ENCODE measurements at places on chromosomes 6 and 20.

- no peak for DNase-seq
Measured at GRCh38 chr6:85620308-85620707, 22.4 kb downstream of the SYNCRIP start.

DNA sequence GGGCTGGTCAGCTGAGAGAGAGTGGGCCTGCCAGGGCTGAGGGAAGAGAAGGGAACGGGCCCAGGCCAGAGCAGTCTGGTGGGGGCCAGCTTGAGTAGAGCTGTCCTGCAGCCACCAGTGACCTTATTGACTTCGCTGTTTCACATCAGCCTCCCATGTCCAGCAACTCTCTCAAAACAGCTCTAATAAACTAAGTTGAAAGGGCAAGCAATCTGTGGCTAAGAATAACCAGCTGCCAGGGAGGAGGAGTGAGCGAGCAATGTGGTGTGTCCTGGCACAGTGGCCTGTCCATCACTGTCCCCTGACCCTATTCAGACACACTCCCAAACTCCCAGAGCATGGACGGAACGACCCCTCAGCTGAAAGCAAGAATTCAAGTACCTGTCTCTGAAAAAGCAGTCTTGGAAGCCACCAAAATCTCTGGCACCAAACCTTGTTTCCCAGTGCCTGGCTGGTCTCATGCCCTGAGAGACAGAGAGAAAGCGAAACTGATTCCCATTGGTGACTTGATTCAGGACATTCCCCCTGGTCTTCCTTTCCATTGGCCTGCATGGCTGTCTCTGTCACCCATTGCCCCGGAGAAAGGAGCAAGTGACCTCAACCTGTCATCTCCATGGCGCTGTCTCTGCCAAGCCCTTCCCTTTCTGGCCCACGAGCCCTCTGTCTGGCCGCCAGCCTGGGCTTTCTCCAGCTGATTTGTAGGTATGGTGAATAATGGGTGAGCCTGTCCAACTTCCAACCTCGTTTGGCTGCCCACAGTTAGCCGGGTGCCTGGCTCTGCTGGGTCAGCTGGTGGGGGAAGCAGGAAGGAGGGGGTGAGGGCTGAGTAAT lies at the start of gene DDO:
TSS of gene DDO (minus strand) at position 490 of the 831 bp plus-strand sequence. CDS start 2,113 bp downstream, outside the sequence.
- peak; percentile 29 for DNase-seq

GRCh38 chr6:68533339-68533795 lies 101.7 kb upstream of the ADGRB3 start:
- DNase-seq: no peak

DNA sequence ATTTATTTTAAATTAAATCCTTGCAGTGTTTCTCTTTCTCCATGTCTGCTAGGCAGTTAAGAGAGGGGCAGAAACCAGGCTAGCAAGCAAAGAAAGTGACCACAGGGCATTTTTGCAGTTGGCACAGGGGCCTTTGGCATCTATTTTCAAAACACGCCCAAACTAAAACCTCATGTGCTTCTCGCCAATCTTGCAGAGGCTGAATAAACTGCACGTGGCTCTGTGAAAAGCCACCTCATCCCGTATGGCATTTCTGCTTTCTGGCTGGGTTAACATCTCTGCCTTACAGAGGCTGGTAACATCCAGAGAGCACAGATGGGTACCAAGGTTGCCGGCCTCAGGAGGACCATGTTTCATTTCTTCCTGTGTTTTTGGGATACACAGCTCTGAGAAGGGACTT lies 54.6 kb downstream of the GJA10 start:
- no peak for DNase-seq

DNA sequence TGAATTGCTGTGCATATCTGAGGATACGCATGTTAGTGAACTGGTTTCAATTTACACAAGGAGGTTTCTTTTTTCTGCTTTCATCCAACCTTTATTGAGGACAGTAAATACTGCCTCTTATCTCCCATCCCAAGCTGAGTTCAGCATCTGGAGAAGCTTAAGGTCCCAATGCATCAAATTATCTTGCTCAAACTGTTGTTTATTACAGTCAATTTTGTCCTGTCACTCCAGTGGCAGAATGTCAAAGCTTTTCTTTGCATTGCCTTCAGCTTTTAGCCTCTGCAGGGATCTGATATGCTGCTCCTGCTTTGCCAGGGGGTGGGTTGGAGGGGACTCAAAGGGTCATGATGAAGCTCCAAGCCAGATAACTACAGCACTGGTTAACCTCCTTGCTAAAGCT lies 435.4 kb upstream of the SOX4 start:
- peak; percentile 80 for DNase-seq

All from BE2C (cell line).